Dorsolateral prefrontal cortex (tissue), 122 donors: ENCODE measurements at places on chromosomes 12 and 14.

GRCh38 chr12:89087149-89087825 lies 265.0 kb downstream of the DUSP6 start:
- no peak for DNase-seq

DNA sequence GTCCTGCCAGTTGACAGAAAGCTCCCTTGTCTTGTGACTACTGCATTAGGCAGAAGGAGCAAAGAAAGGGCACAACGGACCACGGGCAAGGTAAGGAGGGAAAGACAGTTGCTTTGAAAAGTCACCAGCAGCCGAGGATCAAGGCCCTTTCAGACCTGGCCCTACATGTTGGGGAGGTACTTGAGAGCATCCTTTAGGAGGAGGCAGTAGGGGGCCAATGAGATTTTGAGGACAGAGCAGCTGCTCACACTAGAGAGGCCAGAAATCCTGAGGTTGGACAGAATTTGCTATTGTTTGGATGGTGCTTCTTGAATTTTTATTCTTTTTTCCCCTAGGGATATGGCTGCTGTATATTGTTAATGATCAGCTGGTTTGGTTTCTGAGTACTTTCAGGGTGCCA lies 135.5 kb upstream of the PZP start:
- no peak for DNase-seq

GRCh38 chr12:27208414-27208750 lies 35.7 kb upstream of the STK38L start:
- DNase-seq: no peak

- DNase-seq: no peak
These were observed 15.8 kb upstream of the RASSF8 start for GRCh38 chr12:25942709-25943108.

GRCh38 chr12:49626169-49626835 lies 2.9 kb downstream of the PRPF40B start:
- DNase-seq: no peak

- no peak for DNase-seq
These were observed 9.5 kb downstream of the CDKN1B start for GRCh38 chr12:12726555-12727093.

DNA sequence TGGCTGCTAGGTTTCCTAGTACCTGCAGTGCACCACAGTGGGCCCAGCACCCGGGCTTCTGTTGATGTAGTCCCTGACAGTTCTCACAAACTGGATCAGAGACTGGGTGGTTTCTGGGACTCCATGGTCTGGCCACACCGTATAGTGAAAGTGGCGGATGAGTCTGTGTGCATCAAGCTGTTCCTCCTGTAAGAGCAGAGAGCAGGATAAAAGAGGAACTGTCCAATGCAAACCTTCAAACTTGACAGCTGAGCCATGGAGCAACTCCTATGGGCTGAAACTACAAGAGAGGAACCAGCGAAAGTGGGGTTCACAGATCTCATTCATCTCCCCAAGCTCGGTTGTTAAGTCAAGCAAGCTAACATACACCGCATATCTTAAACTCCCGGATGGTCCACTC lies 102.8 kb downstream of the PTPRB start:
- no peak for DNase-seq

- no peak for DNase-seq
These were observed 9.7 kb downstream of the MYH6 start for GRCh38 chr14:23398348-23398747.

DNA sequence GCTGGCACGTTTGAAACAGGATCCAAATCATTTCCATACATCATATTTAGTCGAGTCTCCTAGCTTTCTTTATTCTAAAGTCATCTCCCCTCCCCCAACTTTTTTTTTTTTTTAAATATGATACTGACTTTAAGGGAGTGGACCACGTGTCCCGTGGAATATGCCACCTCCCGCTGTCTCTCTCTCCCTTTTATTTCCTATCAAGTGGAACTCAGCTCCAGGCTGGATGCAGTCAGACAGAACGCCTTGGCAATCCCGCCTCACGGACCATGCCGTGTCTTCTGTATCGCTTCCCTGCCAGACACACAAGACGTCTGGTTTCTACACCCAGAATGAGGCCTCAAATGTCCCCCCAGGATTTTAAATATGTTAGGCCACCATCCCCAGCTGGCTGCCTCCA lies 21.2 kb downstream of the BCL7A start:
- DNase-seq: no peak

- DNase-seq: no peak
These were observed 54.4 kb upstream of the C12orf50 start for GRCh38 chr12:88083634-88084033.

GRCh38 chr12:106113824-106114446 lies 24.8 kb downstream of the NUAK1 start:
- no peak for DNase-seq

GRCh38 chr14:47240748-47241437 lies 434.5 kb downstream of the MDGA2 start:
- DNase-seq: no peak

- DNase-seq: no peak
These were observed 86.4 kb upstream of the NTF3 start for GRCh38 chr12:5345534-5345933.

GRCh38 chr14:72186523-72186922 lies 254.3 kb downstream of the RGS6 start:
- no peak for DNase-seq

GRCh38 chr12:1662761-1663439 lies 28.0 kb upstream of the ADIPOR2 start:
- no peak for DNase-seq

DNA sequence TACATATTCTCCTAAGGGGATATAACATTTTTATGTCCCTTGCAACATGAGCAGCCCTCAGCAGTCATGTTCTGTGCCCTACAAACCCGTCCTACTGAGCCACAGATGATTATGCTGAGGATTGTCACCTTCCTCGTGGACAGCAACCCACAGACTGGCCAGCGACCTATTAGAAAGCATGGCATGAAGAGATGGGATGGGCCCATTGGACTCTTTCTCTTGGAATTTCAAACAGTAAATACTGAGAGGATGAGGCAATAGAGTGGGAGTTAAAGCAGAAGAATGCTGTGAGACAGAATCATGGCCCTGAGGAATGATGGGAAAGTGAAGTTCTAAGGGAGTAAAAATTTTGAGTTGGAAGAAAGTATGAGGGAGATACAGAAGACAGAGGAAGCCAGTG lies 149.9 kb upstream of the BTG1 start:
- no peak for DNase-seq

DNA sequence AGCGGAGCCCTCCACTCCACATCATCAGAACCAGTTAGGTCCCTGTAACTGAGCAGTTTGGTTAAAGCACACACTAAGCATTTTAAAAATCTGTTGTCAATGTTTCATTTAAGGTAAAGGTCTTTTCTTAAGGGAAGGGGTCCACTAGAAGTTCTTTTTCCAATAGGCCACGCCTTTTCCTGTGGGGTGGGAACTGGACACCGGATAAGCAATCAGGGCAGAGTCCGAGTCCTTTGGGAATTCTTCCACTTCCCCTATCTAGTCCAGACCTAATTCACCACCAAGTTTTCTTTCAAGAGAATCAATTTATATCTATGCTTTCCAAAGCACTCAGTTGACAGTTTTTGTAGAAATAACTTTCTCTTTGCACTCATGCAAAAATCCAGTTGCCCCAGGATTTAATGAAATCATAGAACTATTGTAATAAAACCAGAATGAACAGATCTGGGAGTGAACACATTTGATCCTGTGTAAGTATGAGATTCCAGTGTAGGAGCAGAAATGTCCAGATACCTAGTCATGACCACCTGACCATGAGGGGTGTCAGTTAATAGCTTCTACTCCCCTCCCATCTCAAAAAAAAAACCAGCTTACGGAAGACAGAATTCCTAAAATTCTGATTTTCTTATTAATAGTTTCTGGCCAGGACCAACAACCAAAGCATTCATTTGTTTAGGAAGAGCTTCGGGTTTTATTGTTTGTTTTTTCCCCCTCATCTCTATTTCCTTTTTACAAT lies 11.7 kb downstream of the VPS37B start:
- DNase-seq: no peak

GRCh38 chr12:18432206-18432605 lies 170.9 kb downstream of the PIK3C2G start:
- no peak for DNase-seq

DNA sequence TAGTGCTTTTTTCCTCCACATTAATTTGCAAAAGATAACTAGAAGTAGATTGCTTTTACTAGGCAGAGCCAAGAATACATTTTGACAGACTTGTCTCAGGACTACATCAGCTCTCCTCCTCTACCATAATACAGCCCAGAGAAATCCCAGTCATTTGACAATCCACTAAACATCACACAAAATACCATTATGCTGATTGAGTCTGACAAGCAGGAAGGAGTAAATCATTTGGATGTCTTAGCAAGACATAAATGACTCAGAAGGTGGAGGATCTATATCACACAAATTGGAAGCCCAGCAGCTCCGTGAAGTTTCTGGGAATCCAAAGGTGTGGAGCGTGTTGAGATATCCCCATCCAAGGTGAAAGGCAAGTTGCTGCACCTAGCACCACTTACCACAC lies 75.4 kb upstream of the FKBP4 start:
- no peak for DNase-seq

DNA sequence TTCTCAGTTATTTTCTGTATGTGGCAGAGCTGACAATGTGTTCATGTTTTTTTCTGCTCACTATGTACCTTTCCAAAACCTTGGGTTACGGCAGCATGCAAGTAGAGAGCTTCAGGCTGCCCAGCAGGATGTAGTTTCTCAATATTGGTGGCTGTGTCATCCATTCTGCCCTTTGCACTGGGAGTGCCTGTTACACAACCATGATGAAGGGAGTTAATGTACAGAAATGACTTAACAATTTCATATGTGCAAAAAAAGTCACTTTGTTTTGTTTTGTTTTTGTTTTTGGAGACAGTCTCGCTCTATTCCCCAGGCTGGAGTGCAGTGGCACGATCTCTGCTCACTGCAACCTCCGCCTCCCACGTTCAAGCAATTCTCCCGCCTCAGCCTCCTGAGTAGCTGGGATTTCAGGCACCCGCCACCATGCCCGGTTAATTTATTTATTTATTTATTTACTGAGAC lies 6.1 kb upstream of the CNIH1 start:
- no peak for DNase-seq

DNA sequence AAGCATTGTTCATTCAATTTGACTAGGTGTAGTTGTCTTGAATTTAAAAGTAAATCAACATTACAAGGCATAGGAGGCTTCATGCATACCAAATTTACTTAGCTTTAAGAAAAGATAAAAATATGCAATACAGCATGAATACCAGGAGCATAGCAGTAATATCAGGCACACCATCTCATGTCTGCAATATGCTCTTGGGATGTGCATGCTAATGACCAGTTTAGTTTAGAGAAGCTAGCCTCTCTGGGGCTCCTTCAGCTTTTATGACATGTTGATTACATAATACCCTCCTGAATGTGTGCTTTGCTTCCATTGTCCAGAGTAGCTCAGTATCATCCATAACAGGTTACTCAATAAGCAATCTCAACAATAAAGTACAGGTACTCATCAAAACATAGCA lies 497.2 kb downstream of the FLRT2 start:
- no peak for DNase-seq

DNA sequence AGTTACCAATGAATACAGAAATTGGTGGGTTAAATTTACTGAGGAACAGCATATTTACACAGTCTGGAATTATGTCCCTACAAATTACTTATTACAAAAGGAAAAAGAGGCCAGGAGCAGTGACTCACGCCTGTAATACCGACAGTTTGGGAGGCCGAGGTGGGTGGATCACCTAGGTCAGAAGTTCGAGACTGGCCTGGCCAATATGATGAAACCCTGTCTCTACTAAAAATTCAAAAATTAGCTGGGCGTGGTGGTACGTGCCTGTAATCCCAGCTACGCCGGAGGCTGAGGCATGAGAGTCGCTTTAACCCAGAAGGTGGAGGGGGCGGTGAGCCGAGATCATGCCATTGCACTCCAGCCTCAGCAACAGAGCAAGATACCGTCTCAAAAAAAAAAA lies 52.6 kb downstream of the HECTD1 start:
- DNase-seq: no peak

GRCh38 chr14:79732911-79733655 lies 478.2 kb downstream of the DIO2 start:
- DNase-seq: no peak
